ENCODE measurements at places on chromosomes 11 and 22.

- ATAC-seq: no peak
These were observed 433.4 kb downstream of the BRD1 start for GRCh38 chr22:49394116-49394785.

DNA sequence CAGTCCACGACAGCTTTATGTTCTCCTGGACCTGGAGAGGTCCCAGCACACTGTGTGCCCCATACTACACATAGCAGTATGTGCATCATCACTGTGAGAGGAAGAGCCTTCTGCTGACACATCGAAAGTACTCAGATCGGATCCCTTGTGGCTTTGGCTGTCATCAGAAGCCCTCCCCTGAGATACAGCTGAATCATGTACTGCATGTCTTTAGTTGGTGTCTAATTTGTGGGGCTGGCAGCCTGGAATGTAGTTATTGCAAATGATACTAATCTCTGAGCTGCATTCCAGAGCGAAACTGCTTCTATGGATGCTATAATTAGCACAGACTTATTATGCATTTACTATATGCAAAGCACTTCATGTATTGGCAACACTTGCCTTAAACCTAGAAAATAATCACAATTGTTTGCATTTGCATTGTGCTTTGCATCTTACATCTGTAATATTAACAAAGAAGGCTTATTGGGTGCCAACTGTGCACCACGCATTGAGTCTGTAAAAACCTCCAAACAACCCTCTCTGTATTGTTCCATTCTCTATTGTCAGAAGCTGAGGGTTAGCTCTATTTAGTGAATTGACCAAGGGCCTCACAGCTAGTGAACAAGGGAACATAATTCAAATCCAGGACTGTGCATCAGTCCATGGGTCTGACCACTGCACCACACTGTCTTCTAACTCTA is 89.2 kb upstream of the CRTAM start:
- peak; percentile 82 for ATAC-seq

DNA sequence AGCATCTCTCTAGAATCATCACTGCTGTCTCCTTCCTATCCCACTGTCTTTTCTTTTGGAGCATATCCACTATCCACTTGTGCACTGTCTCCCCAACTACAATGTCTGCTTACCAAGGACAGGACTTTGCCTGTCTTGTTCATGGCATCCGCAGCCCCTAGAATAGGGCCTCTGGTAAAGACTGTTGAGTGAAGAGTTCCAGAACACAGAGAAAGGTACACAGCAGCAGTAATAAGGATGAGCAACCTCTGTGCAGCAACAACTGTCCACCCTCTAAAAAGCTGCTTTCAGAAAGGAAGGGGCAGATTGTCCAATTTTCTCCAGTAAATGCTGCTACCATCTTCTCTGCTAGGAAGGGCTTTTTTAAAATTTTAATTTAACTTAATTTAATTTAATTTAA is 25.5 kb upstream of the BIRC3 start:
- ATAC-seq: no peak

DNA sequence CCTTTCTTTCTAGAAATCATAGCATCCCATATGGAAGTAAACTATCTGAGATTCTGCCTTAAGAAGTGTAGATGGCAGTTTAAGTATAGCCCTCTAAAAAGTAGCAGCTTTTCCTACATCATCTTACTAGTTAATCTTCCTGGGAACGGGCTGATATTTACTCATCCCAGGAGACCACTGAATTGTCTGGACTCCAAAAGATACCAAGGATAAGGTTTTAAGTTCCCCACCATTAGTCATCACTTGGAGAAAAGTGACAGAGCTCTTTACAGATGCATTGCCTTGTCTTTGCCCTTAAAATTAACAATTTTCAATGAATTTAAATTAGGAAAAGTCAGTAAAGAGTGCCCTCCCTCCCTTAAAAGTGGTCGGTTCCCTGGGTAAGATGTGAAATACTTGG is 129.5 kb downstream of the MAML2 start:
- ATAC-seq: no peak

- ATAC-seq: no peak
These were observed 108.4 kb upstream of the SLC22A12 start for GRCh38 chr11:64482588-64482987.

DNA sequence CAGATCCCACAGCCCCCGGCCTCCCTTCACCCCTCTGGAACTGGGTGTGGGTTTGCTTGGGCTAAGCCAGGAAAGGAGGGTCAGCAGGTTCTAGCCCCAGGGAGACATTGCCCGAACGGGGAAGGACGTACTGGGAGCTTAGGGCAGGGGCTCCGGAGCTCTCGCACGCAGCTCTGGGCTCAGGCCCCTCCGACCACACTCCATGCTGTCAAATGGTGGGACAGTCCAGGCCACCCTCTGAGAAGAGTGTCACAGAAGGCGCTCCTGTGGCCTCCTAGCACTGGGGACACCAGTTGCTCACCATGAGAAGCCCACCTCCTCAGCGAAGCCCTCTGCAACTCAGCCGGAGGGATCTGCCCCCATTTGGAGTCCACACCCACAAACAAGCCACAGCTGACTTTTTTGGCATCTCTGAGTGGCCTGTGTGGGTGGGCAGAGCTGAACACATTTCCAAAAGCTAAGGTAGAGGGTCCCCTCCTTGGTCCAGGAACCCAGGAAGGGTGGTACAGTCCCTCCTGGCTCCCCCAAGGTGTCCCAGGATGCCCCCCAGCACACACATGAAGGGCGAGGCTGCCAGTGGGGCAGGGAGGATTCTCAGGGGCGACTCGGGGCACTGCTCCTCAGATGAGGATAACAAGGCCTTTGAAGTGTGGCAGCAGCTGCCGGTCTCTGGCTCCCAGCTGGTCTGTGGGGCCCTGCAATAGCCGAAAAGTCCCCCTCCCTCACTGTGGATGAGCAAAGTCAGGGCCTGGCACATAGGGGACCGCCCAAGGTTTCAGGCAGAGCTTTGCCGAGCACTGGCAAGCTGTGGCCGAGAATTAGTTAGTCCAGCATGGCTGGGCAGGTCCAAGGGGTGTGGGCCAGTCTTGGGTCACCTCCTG is 13.0 kb upstream of the TEF start:
- ATAC-seq: no peak

- no peak for ATAC-seq
These were observed 11.3 kb upstream of the EFCAB6 start for GRCh38 chr22:43823353-43823908.

DNA sequence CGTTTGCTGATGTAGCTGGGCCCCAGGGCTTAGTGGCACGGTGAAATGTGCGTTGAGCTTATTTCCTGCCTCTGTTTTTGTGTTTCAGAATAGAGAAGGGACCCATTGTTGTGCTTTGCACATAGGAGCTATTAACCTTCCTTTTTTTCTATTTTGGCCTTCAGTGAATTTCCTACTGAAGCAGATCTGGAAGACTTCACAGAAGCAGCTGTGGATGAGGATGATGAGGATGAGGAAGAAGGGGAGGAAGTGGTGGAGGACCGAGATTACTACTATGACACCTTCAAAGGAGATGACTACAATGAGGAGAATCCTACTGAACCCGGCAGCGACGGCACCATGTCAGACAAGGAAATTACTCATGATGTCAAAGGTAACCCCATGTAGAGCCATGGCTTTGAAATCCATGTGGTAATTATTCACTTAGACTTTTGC is 37.4 kb upstream of the ST14 start:
- ATAC-seq: no peak

DNA sequence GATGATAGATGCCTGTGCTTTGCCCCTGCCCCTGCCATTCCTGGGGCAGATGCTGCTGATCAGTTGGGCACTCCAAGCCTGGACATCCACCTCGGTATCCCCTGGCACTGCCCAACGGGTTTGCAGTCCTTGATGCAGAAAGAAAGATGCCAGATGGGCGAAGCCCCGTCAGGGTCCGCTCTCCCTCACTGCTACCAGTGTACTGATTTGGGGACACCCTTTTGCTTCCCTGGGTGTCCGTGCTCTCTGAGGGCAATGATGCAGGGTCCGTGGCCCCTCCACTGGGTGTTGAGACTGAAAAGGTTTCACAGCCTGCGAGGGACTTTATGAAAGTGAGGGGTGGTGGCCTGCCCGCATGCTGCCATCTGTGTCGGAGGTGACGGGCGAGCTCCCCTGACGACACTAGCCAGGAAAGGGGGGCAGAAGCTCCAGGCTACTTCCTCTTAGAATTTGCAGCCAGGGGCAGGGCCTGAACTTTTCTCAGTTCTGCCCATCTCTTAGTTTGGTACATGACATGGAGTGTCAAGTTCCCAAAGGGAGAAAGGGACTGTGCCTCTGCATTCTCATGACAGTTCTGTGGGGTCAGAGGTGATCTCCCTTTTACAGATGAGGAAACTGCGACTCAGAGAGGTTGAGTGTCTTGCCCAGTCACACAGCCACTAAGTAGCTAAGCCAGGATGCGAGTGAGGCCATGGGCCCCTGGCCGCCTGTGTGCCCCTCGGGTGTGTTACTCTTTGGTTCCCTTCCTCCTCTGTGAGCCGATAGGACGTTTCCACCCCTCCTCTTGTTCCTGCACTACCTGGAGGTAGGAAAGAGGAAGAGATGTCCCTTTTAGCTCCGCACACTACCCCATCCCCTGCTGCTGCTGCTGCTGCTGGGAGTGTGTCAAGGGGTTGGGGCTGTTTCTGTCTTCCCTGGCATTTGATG is 96.6 kb downstream of the BCR start:
- no peak for ATAC-seq

GRCh38 chr11:96008161-96008720 is 84.3 kb upstream of the MTMR2 start:
- ATAC-seq: no peak

DNA sequence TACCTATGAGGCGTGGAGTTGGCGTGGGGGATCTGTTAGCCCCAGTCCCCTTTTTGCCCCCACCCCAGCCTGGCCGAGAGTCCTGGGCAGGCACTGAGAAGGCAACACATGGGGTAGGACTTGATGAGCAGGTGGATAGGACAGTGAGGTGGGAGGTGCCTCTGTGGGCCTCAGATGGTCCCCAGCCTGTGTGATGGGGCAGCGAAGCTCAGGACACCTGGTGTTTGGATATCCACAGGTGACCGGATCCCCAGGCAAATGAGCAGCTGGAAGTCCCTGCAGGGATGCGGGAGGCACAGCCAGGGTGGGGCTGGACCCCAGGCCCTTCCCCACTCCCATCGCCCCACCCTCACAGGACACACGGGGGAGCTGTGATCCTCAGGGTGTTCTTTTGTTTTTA is 9.7 kb downstream of the FBLN1 start:
- no peak for ATAC-seq

DNA sequence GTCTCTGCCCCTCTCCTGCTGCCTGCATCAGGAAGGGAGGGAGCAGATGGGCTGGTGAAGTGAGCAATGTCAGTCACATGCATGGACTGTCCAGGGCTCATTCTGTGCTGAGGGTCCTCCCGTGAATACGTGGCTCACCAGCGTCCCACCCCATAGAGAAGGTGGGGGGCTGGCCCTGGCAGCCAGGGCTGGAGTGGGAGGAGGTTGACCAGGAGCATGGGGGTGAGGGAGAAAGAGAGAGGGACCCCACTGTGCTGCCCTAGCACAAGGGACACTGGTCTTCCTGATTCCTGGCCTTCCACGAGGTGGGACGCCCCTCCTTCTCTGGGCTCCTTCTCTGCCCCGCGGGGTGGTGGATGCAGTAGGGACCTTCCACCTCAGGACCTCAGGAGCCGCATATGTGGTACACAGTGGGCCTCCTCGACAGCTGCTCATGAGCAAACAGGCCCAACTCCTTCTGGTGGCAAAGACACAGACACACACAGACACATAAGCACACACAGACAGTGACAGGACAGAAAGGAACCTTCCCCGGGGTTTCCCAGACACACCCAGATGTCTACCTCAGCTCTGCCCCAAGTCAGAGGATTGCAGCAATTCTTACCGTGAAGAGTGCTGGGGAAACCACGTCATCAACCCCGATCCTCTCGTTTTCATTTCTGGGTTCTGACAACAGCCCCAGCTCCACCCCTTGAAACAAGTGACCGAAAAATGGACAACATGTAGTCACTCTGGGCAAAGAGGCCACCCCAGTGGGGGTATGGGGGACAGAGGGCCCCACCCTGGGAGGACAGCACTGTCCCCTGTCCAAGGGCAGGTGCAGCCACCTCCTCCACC is 3.6 kb upstream of the APOBEC3A start:
- no peak for ATAC-seq

Data from gastroesophageal sphincter (tissue), 4 donors.